Frontal cortex (tissue), 4 donors: ENCODE measurements at places on chromosomes 3 and 15. TPM values are rescaled to one million over a fixed set of nuclear protein-coding genes. Genes with fewer than 3 reads are reported as not detected.

DNA sequence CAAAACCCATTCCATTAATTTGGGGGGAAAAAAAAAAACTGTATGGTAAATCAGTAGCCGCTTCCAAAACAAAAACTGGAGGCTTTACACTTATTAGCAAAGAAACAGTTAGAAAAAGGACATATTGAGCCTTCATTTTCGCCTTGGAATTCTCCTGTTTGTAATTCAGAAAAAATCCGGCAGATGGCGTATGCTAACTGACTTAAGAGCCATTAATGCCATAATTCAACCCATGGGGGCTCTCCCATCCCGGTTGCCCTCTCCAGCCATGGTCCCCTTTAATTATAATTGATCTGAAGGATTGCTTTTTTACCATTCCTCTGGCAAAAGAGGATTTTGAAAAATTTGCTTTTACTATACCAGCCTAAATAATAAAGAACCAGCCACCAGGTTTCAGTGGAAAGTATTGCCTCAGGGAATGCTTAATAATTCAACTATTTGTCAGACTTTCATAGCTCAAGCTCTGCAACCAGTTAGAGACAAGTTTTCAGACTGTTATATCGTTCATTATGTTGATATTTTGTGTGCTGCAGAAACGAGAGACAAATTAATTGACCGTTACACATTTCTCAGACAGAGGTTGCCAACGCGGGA lies 9.4 kb upstream of the RPL24 start:
- DNase-seq, result no peak

GRCh38 chr15:36160351-36160750 lies 419.1 kb upstream of the CDIN1 start:
- no peak for DNase-seq

ISLR gene
- total RNA-seq, result 12.6 TPM

DNA sequence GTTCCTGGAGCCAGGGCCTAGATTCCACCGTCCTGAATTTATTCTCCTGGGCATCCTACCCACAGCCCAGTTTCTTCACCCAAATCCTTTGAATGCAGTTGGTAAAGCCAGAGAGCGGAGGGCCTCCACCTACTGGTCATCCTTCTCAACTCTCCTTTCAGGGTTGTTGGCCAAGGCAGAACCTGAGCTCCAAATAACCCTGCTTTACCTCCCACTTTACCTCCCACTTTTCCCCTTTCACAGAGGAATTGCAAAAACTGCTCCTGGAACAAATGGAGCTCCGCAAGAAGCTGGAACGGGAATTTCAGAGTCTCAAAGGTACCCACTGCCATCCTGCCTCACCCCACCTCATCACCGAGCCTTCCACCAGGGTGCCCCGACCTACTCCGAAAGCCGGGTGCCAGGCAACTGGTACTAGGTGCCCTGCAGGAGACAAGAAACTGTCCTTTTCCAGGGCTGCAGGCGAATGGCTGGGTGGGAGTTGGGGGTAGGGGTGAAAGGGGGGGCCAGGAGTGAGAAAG lies 6.8 kb downstream of the SKOR1 start:
- DNase-seq, result no peak

- DNase-seq, result no peak
These were observed 6.8 kb downstream of the CHRNA3 start for GRCh38 chr15:78614021-78614420.

DNA sequence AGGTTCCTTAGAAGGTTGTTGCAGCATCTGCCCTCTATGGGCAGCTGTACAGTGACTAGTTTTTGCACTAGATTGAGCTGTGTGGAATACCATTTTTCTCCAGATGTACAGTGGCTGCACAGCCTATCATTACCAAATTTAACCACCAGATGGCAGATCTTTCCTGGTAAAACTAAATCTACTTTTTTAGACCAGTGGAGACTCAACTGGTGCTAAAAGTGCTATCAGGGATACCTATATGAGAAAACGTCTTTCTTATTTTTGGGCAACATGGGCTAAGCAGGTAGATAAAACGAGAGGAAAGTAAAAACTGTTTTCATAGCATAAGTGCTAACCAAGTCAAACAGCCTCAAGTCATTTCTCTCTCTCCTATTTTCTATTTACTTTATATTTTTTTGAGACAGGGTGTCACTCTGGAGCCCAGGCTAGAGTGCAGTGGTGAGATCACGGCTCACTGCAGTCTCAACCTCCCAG lies 21.2 kb downstream of the IGSF10 start:
- peak; percentile 48 for DNase-seq

DNA sequence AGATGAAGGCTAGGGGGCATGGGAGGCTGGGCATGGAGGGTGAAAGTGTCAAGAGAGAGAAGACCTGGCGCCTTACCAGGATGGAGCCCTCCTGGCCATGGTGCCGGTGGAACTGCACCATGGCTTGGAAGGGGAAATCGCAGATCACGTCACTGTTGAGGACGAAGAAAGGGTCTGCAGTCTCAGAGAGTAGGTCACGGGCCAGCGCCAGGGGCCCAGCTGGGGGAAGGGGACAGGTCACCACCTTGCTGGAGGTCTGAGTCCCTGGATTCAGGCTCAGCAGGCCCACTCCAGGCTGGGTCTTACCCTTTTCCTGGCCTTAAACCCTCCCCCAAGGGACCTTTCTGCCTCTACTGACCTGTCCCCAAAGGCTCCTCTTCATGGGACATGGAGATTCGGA lies 855 bp downstream of the GMPPB start:
- DNase-seq, result no peak

ANKUB1 gene
- total RNA-seq, result 0.41 TPM

DNA sequence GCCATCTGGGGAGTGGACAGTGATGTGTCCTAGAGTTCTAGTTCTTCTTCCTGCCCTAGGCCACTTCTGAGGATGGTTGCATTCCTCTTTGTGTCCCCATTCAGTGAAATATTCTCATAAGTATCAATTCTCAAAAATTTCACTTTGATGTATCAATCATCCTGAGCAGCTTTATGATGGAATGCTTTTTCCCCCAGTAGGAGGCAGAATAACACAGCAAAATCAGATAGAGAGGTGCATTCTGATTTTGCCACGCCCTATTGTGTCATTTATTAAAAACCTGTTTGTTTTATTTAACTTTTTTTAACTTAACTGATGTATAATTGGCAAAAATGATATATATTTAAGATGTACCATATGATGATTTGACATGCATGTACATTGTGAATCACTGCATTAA lies 656.0 kb upstream of the GRM7 start:
- no peak for DNase-seq

POTEB gene
- under 0.01 TPM for total RNA-seq

- peak; percentile 92 for DNase-seq
These were observed 2.8 kb downstream of the C15orf39 start for GRCh38 chr15:75204340-75205063.

KLHL40 gene
- total RNA-seq, result 0.41 TPM

SEC61A1 gene
- total RNA-seq, result 73.0 TPM

ALG1L2 gene
- total RNA-seq, result not detected

PLA1A gene
- 0.41 TPM for total RNA-seq

DNA sequence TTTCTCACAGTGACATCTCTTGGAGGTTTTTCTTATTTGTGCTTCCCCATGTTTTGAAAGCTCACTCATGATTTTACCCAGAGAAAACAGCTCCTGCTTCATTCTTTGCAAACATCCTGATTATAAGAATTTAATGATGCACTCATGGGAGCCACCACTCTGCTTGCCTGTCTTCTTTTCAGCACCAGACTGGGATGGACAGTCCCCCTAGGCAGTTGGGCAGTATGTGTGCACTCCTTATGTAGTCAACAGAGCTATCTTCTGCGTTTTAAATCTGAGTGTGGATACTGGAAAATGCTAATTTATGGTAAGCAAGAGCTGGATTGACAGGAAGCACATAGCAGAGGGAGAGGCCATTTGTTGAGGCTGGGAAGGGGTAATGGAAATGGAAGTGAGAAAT lies 276.1 kb downstream of the AGBL1 start:
- no peak for DNase-seq

DNA sequence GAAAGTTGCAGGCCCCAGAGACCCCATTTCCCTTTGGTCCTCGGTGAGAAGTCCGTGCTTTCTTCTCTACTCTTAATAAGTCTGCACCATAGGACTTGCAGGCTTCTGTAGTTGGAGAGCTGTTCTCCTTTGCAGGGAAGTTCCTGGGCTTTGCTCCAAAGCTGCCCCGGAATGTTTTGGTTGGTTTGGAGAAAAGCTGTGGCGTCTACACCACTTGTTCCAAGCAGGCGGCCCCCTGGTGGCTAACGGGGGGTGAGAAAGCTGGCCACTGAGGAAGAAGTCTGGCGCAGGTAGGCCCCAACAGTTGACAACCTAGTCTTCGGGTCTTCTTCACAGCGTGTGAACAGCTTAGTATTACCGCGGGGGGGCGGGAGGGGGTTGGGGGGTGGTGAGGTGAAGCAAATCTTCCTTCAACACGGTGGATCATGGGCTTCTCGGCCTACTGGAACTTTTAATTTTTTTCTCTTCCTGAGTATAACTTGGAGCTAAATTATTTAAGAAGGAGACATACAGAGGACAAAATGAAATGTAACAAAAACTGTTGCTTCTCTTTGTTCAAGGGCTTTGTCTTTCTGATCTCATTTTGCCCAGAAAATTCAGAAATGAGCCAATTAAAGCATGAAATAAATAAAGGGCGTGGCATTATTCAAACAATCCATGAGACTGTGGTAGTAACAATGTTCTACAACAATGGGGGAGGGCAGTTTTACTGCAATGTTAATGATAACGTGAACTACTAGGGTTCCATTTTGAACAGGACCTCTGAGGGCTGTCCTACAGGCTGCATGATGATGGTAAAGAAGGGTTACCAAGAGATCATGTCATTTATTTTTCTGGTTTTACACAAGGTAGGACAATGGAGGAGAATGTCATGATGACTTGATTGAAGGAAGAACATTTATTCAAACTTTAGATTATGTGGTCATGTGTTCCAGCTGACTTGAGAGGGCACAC lies 2.2 kb upstream of the THRB start:
- DNase-seq, result no peak

GRCh38 chr3:65368866-65369265 lies 669.9 kb downstream of the MAGI1 start:
- no peak for DNase-seq

- DNase-seq, result no peak
These were observed 1.7 kb downstream of the TLR9 start for GRCh38 chr3:52223449-52224408.

DNA sequence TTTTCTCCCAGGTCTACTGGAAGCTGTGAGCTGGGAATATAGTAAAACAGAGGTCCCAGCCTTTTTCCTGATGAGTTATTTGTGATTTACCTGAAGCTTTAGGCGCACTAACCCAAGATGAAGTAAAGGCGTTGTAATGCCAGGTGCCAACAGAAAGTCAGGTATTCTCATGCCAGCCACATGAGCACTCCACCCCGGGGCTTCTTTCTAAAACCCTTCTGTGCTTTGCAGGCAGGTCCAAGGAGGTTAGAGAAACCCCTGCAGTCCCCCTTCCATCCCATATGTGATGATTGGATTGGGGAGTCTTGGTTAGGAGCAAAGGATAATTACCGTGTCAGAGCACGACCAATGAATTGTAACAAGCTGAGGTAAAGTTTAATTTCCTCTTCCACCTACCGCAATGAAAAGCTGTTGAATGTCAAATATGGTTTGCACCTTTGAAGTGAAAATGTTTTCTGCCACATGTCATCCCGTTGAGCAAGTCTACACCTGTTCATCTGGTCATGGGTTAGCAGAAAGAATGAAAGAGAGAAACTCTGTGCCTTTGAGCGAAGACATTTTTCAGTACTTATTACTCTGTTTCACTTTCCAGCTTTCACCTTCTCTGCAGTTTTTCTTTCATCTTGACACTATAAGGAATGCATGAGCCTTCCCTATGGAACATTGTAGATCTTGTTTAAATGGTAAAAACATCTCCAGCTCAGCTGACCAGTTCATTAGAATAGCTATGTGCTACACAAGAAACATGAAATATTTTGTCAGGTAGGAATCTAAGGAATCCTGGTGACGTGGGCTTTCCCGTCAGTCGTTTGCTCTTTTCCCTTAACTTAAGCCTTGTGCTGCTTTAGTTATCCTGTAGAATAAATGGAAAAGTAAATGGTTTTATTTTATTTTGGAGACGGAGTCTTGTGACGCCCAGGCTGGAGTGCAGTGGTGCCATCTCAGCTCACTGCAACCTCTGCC lies 204.6 kb upstream of the IL12A start:
- DNase-seq, result no peak

GRCh38 chr3:11381563-11381962 lies 109.4 kb downstream of the ATG7 start:
- no peak for DNase-seq

GOLGA6B gene
- not detected for total RNA-seq

DNA sequence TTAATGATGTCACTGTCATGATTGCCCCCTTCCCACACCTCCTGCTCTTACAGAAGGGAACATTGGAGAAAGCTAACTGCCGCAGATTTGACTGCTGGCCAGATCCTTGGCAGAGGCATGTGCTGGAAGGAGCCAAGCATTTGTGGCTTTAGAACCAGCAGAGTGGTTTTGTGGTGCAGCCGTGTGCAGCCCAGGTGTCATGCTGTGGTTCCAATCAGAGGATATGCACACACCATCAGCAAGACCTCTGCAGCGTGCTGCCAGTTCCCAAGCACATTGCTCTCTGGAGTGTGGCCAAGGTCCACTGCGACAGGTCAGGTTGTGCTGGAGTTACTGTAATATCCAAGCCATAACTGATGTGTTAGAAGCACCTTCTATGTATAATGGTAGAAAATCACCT lies 61.6 kb downstream of the OTOL1 start:
- no peak for DNase-seq
